ENCODE measurements at places on chromosomes 12 and 14. TPM values are rescaled to one million over a fixed set of nuclear protein-coding genes. Genes with fewer than 3 reads are reported as not detected.

DNA sequence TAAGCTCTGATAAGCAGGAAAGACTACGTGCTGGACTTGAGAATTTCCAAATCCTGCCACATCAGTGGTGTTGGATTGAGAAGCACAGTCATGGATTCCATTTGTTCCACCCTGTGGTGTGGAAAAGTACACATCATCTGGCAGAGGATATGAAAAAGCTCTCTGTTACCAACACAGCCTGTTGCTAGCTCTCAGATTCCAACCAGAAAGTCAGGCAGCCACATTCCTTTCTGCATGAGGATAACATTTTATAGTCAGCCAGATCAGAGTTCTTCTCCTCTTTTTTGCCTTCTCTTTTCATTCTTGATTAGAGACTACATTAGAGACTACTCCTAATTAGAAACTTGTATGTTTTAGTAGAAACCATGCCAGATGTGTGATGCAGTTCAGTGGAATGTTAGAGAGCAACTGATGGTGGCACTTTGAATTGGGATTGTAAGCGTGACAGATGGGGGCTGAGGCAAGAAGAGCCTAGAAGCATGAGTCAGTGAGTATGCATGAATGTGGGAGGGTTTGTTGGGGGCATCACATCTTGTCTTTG, 61.2 kb upstream of the STXBP6 start:
- DNase-seq: peak; percentile 25
- no peak overlapping the region for H3K4me3 ChIP-seq
- H3K27me3 ChIP-seq: no peaks in the 10 kb centered on the region
- no peaks in the 10 kb centered on the region for H3K36me3 ChIP-seq

DNA sequence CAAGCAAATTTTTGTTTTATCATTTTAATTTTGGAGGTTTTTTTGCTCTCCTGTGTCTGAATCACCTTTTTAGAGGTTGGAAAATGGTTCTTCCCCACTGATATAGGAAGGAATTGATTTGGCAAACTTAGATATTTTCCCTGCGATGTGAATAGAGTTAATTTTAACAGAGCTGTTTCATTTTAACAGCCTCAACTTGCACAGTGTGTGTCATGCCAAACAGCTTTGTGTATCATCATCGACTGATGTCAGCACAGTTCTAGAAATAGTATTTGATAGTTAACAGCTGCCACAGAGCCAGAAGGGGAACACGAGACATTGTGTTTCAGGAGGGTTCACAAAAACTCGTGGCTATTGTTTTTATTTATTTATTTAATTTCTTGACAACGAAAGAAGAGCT, 243.1 kb upstream of the FOXN3 start:
- no peaks in the 10 kb centered on the region for H3K36me3 ChIP-seq
- H3K4me1 ChIP-seq: no peaks in the 10 kb centered on the region
- H3K4me3 ChIP-seq: no peak overlapping the region
- H3K27ac ChIP-seq: no peak overlapping the region
- H3K27me3 ChIP-seq: no peaks in the 10 kb centered on the region

DNA sequence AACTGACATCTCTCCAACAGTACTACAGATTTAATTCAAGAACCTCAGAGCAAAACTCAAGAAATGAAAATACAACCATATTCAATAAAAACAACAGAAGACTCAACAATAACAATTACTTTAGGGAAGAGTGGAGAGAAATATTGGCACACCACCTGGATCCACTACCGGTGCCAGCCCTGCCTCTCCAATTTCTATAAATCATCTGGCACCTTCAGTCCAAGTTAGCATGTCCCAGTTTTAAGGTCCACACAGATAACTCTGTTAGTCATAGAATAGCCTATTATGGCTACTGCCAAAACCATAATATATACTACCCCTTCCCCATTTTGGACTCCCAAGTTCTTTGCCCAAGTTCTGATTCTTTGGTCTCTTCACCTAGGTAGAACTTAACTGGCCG, 69.9 kb upstream of the PSMA6 start:
- H3K36me3 ChIP-seq: no peaks in the 10 kb centered on the region
- no peak overlapping the region for H3K27ac ChIP-seq
- H3K4me1 ChIP-seq: no peaks in the 10 kb centered on the region
- H3K27me3 ChIP-seq: no peaks in the 10 kb centered on the region
- no peak overlapping the region for H3K4me3 ChIP-seq

GRCh38 chr12:24739106-24739779, 209.7 kb downstream of the BCAT1 start:
- no peaks in the 10 kb centered on the region for H3K27me3 ChIP-seq
- H3K27ac ChIP-seq: no peak overlapping the region
- H3K4me3 ChIP-seq: no peak overlapping the region

- H3K4me1 ChIP-seq: no peaks in the 10 kb centered on the region
- H3K27me3 ChIP-seq: peaks cover 12% of the 10 kb centered on the region
- H3K27ac ChIP-seq: no peak overlapping the region
- no peak for DNase-seq
- no peak overlapping the region for H3K4me3 ChIP-seq
Measured at GRCh38 chr12:114473018-114473417, 67.1 kb upstream of the TBX5 start.

DNA sequence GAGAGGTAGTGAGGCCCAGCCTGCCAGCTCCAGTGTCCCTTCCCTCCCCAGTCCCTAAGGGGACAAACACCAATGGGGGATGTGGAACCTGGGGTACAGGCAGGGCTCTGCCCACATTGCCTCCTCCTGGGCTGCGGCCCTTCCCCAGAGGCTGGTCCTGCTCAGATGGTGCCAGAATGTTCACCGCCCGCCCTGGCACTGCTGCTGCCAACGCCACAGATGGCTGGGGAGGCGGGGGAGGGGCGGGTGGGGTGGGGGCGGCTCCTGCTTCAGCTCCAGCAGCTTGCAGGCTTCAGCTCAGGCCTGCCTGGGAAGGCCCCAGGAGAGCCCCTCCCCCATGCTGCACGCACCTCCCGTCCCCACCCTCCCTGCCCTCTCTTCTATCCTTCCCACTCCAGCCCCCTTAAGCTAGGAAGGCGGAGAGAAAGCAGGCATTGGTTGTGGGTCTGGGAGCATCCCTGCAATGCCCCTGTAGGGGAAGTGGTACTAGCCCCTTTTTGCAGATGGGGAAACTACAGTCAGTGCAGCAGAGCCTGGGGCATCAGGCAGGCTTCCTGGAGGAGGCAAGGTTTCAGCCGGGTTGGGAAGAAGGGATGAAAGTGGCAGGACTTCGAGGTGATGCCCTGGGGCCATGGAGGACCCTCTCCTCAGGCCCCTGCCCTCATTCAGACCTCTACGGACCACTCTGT, 2.0 kb upstream of the BEGAIN start:
- no peak overlapping the region for H3K27ac ChIP-seq
- H3K4me3 ChIP-seq: no peak overlapping the region
- DNase-seq: no peak
- H3K36me3 ChIP-seq: no peaks in the 10 kb centered on the region
- H3K4me1 ChIP-seq: peaks cover 6% of the 10 kb centered on the region

DNA sequence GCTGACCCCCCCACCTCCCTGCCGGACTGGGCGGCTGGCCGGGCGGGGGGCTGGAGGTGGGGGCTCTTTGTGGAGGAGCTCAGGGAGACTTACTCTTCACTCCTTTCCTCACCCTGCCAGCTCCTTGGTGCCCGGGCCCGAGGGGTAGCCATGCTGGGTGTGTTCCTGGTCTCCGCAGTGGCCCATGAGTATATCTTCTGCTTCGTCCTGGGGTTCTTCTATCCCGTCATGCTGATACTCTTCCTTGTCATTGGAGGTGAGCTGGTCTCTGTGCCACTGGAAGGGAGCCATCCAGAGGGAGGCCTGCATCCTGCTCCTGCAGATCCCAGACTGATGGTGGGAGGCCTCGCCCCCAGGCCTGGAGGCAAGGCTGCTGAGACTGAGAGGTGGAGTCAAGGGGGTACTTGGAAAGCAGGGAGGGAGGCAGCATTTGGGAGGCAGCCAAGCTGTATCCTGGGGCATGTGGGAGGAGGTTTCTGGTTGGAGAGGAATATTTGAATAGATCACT, 19.7 kb downstream of the SOAT2 start:
- H3K4me1 ChIP-seq: no peaks in the 10 kb centered on the region
- no peaks in the 10 kb centered on the region for H3K27me3 ChIP-seq
- peak; percentile 53 for DNase-seq
- H3K27ac ChIP-seq: no peak overlapping the region
- H3K36me3 ChIP-seq: no peaks in the 10 kb centered on the region

DNA sequence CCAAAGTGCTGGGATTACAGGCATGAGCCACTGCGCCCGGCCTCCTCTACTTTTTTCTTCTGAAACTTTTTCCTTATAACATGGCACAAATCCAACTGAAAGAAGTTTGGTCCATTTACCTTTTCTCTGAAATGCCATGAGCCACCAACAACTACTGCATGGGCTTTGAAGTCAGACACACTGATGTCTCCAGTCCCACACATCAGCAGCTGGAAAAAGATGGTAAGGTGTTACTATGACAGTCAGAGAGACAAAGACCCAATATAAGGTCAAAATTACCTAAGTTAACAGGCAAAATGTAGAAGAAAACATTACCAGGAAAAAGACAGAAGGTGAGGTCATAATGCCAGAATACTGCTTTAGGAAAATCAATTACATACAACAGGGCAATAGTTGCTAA, 48.2 kb downstream of the AREL1 start:
- H3K36me3 ChIP-seq: peaks cover 40% of the 10 kb centered on the region
- no peaks in the 10 kb centered on the region for H3K4me1 ChIP-seq
- no peak overlapping the region for H3K27ac ChIP-seq
- no peak for DNase-seq

GRCh38 chr12:89856431-89856830, 147.8 kb upstream of the ATP2B1 start:
- H3K4me1 ChIP-seq: no peaks in the 10 kb centered on the region
- no peaks in the 10 kb centered on the region for H3K27me3 ChIP-seq
- no peaks in the 10 kb centered on the region for H3K36me3 ChIP-seq
- no peak overlapping the region for H3K4me3 ChIP-seq

DNA sequence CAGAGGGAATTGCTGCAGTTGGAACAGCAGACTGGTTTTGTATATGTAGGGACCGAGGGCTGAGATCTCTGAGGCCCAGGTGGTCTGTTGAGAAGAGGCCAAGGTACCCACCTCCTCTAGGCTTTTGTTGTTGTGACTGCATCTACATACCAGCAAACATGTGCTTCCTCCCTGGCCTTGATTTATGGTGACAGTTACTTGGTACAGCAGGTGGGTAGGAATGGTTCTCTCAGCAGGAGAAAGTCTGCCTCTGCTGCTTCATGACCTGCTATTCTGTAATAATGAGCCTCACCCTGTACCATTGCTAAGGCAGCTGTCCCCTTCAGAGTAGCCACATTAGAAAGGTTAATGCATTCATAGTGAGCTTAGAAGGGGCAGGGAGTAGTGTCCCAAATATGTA, 196.7 kb upstream of the PELI2 start:
- H3K4me1 ChIP-seq: no peaks in the 10 kb centered on the region
- no peaks in the 10 kb centered on the region for H3K27me3 ChIP-seq
- H3K27ac ChIP-seq: no peak overlapping the region

- no peak overlapping the region for H3K4me3 ChIP-seq
- no peaks in the 10 kb centered on the region for H3K4me1 ChIP-seq
- no peak for DNase-seq
- no peaks in the 10 kb centered on the region for H3K27me3 ChIP-seq
- no peaks in the 10 kb centered on the region for H3K36me3 ChIP-seq
Measured at GRCh38 chr12:29962276-29963035, 178.7 kb upstream of the TMTC1 start.

DNA sequence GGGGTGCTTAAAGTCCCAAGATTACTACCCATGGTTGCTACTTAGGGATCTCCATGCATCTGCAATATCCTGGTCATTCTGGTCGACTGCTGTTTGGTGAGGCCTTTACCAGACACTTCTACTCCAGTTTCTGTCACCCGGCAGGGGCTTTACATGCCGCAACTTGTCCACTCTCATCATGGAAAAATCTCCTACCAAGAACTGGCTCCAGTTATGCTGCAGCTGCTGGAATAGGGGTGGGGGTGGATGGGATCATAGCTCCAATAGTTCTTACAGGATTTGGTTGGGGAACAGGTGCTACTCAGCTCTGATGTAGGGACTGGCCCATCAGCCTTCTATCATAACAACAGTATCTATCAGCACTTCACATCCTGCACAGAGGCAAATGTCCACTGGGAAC, 51.6 kb downstream of the SPTB start:
- H3K4me1 ChIP-seq: peaks cover 4% of the 10 kb centered on the region
- no peak overlapping the region for H3K4me3 ChIP-seq
- no peak overlapping the region for H3K27ac ChIP-seq
- no peak for DNase-seq
- no peaks in the 10 kb centered on the region for H3K36me3 ChIP-seq

DNA sequence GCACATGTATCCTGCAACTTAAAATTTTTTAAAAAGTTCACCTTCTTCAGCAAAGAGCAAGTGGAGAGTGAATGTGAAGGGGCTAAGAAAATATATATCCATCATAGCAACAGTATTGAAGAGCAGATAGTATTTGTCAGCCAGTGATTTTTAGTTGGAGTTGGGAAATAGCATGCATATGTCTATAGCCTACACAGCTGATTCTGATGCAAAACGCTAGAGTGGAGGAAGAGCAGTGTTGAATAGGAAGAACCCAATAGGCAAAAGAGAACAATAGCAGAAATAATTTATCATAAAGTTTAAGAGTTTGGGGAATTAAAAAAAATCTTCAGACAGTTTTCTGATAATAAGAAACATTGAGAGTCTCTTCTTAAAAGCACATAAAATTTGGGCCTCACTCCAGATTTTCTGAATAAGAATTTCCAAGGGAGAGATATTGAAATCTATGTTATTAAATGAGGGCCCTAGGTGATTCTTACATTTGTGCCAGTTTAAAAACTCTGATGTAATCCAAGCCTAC, 12.0 kb downstream of the PDE6H start:
- H3K4me1 ChIP-seq: no peaks in the 10 kb centered on the region
- H3K27ac ChIP-seq: no peak overlapping the region
- DNase-seq: no peak
- no peaks in the 10 kb centered on the region for H3K27me3 ChIP-seq
- H3K4me3 ChIP-seq: no peak overlapping the region

DNA sequence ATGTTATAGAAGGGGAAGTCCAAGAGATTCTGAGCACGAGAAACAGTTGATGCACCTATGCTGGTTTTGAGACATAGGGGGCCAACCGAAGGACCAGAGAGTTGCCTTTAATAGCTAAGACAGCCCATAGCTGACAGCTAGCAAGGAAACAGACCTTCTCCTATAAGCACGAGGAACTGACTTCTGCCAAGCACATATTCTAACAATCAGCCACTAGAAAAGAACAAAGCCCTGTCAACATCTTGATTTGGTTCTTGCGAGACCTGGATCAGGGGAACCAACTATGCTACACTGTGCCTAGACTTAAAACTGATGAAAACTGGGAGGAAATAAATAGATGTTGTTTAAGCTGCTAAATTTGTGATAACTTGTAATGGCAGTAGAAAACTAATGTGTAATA, 785.6 kb downstream of the TMTC2 start:
- no peak for DNase-seq
- no peak overlapping the region for H3K27ac ChIP-seq
- H3K4me3 ChIP-seq: no peak overlapping the region
- H3K36me3 ChIP-seq: no peaks in the 10 kb centered on the region
- H3K27me3 ChIP-seq: no peaks in the 10 kb centered on the region

The FAM186B gene
- total RNA-seq: 0.19 TPM

The SLC7A7 gene
- 1.9 TPM for total RNA-seq

The KRT85 gene
- not detected for total RNA-seq

The FBLN5 gene
- 10.7 TPM for total RNA-seq

Data from A673 (cell line).